ENCODE measurements at places on chromosomes 5 and 9. TPM values are rescaled to one million over a fixed set of nuclear protein-coding genes. Genes with fewer than 3 reads are reported as not detected.

GRCh38 chr9:109430231-109430630, 67.9 kb downstream of the PTPN3 start:
- no peak for DNase-seq

DNA sequence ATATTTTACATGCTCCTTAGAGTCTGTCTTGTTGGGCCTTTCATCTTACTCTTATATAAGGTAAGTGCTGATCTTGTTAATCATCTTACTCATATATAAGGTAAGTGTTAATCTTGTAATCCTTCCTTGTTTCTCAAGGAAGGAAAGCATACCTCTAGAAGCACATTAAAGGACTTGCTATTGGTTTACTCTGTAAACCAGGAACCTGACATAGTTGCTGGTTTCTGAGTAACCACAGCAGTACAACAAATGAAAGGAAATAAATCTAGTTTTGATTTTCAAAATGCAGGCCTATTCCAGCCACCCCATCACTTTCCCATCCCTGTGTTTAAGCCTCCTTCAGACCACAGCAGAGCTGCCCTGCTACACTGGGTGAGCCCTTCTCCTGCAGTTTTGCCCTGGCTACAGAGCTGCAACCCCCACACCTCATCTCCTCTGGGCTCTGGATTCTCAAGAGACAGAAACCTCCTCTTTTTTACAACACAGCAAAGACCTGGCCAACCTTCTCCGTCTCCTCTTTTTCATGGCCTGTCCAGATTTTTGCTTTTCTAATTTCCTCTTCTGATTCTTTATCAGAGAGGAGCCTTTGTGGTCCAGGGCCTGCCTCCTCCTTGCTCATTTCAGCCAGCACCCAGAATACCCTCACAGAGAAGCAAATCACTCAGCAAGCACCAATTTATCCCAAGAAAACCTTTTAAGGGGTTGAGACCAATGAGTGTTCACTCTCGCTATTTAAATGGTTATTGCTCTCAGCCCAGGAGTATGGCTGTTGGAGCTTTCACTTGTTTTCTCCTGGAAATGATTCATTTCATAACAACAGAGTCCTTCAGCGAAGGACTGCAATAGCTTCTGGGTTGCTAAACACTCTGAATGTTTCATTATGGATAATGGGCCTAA, 103.2 kb downstream of the FSTL4 start:
- DNase-seq: no peak

DNA sequence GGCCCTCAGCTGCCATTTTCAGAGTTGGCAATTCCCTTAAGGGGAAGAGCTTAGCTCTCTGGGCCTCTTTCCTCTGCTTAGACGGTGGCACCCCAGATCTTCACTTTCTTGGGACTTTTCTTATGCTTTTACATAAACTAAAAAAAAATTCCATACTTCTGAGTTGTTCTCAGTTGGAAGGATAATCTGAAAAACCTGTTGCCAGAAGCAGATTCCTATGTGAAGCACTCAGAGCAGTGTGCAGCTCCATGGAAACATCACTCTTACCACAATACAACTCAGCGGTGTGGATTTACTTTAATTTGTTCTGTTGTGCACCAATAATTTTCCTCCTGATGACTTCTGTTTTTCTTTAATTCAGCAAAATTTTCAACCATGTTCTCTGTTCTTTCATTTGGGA, 44.1 kb upstream of the MROH2B start:
- no peak for DNase-seq

DNA sequence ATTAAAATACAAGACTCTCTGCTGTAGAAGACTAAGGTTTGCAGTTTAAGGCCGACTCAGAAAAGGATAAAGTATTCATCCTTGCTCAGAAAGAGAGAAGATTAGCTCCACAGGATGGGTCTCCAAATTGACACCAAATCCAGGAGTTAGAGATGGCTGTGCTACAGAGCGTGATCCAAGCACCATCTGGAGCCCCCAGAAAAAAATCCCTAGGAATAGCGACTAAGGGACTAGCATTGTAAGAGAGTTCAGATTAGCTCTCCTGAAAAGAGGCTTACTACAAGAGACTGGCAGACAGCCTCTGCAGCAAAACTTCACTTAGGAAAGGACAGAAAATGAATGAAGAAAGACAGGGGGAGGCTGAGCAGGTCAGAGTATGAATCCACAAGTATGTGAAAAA, 3.7 kb downstream of the SIL1 start:
- DNase-seq: no peak

The NADK2 gene
- total RNA-seq: 22.7 TPM

- DNase-seq: no peak
Observed at GRCh38 chr9:131218370-131218769, 57.9 kb downstream of the FAM78A start.

The FAM81B gene
- total RNA-seq: not detected

GRCh38 chr9:121748074-121748473, 96.6 kb downstream of the DAB2IP start:
- no peak for DNase-seq

GRCh38 chr5:35543408-35543807, 74.3 kb upstream of the SPEF2 start:
- DNase-seq: no peak

All from CD8-positive, alpha-beta memory T cell (primary cell).